Psoas muscle (tissue), 8 donors: ENCODE measurements at places on chromosomes 11 and 22.
A peak's percentile ranks its signal among the peaks of the same experiment; 100 is the strongest.

DNA sequence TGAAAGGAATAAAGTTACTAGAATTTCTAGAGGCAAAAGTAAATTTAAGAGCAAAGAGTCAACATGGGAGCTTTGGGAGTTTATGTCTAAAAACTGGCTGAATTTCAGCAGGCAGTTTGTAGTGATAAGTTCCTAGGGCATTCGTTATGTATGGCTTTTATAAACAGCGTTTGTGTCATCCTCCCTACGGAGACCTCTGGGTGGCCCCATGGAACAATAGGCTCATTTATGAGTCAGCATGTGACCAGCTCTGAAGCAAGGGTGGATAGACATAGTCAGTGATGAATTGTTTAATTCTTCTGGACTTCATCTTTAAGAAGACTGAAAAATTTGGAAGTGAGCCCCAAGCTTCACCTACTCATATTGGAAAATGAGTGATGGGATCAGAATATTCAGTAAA lies 37.1 kb downstream of the SVIP start:
- DNase-seq = no peak

- no peak for DNase-seq
Observed at GRCh38 chr11:128135451-128135850, 451.9 kb downstream of the ETS1 start.

DNA sequence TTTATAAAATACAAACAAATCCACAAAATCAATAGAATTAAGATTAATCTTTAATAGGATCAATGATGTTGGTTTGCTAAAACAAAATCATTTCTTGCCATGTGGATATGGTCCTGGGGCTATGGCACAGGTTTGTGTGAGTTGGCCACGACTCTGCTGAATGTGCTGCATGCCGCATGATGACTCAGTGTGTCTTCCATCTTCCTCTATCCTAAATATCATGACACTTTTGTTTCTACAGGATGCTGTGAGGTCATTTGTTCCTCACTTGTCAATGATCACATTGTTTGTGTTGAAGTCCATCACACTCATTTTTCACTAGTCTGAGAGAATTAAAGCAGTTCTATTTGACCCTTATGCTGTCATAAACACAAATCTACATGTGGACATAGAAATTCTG lies 167.2 kb upstream of the ZBED5 start:
- DNase-seq = no peak

GRCh38 chr11:32137263-32137662 lies 46.4 kb downstream of the RCN1 start:
- no peak for DNase-seq

GRCh38 chr11:61627850-61628661 lies 47.2 kb upstream of the SYT7 start:
- peak; percentile 83 for DNase-seq

DNA sequence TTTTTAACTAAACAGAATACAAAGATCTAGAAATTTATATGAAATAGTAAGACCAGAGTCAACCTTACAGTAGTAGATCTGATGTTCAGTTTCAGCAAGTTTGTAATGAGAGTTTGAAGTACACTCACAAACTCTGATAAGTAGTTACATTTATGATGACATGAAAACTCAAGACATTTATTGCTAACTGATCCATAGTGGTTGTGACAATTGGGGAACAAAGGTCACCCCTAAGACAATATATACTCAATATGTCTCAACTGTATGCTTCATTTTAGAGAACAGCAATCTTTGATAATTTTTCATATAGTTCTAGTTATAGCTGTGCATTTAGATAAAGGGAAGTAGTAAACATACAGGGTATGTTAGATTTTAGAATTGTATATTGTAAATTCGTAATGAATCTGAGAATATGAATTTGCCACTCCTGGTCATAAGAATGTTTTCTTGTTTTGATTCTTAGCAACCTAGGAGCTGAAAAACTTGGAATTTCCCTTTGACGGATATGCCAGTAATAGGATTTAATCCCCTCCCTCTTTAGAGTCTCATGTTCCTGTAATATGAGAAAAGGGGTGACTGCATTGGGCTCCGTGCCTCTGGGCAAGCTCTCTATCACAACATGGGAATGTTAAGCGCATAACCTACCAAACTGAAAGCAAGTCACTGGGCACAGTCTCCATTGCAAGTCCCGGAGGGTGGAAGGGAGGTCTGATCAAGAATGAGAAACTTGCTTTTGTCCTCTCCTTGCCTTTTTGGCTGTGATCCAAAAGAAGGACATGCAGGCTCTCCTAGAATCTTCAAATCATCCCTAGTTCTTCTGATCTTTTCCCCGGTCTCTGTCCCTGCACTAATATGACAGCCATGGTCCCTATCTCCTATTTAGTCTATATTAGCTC lies 11.4 kb downstream of the OR10D3 start:
- no peak for DNase-seq
